ENCODE measurements at places on chromosomes 4 and X.

GRCh38 chrX:40385256-40385655, 195.5 kb upstream of the ATP6AP2 start:
- DNase-seq, result no peak

GRCh38 chrX:63920875-63921274, 135.9 kb upstream of the ARHGEF9 start:
- DNase-seq, result no peak

DNA sequence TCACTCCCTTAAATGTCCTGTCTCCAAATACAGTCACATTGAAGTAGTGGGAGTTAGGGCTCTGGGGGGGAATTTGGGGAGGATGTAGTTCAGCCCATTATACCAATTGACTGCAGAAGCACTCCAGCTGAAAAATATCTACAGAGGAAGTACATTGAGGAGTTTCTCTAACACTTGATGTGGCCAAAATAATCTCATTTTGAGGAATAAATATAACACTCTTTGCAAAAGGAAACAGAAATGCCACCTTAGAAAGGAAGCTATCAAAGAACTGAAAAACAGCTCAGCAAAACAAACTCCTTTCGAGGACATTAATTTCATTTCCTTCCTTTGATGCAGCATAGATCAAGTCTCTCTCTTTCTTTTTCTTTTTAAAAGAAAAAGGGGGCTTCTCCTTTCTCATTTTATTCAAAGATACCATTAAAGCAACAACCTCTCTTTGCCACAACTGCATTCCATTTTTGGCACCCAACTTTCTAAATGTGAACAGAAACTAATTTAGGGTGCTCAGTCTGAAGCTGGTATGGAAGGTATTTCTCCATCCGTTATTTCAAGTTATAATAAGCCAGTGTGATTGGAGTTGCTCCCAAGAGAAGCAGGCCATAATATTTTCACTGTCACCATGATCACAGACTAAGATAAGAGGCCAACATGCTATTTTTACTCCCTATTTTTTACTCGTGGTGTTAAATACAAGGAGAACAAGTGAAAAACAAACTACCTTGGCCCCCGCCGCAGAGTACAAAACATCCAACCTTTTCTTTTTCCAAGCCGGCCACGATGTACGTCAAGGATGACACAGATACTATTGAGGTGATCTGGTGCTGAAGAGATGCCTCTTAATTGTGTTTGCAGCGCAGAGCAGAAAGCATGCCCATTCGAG, 230.4 kb upstream of the GATB start:
- DNase-seq, result no peak

- no peak for DNase-seq
Observed at GRCh38 chrX:49868739-49869138, 10.5 kb upstream of the USP27X start.

DNA sequence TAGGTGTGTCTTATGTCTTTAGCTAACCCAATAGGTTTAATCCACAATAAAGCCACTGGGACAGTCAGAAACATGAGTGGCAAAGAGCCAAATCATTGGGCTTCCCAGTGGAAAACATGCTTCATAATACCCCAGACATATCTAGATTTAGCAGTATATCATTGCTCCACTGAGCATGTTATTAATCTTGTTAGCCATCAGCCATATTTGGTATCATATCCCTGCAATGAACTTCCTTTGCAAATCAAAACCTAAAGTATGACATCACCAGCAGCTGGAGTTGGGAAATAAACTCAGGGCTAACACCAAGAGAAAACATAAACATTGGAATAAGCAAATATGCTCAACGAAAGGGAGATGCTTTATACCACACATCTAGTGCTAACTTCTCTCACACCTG, 280.8 kb upstream of the NOCT start:
- DNase-seq, result no peak

- no peak for DNase-seq
Observed at GRCh38 chrX:16665089-16665488, 15.1 kb downstream of the S100G start.

- no peak for DNase-seq
Observed at GRCh38 chr4:84826681-84827080, 139.8 kb downstream of the WDFY3 start.

DNA sequence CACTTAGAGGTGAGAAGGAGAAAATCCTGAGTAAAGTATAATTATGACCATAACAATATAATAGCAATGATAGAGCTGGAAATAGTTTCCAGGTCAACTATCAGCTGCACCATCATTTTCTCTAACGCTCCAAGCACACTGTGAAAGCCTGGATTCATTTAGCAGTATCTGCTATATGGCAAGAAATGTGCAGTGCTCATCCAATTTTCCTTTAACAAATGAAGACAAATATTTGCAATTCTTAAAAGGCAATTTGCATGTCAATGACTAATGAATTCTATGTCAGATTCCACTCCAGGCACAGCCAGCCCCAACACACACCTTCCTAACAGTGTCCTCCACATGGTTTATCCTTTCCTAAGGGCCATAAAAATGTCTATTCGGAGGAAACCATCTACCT, 12.7 kb downstream of the PRSS12 start:
- DNase-seq, result no peak

DNA sequence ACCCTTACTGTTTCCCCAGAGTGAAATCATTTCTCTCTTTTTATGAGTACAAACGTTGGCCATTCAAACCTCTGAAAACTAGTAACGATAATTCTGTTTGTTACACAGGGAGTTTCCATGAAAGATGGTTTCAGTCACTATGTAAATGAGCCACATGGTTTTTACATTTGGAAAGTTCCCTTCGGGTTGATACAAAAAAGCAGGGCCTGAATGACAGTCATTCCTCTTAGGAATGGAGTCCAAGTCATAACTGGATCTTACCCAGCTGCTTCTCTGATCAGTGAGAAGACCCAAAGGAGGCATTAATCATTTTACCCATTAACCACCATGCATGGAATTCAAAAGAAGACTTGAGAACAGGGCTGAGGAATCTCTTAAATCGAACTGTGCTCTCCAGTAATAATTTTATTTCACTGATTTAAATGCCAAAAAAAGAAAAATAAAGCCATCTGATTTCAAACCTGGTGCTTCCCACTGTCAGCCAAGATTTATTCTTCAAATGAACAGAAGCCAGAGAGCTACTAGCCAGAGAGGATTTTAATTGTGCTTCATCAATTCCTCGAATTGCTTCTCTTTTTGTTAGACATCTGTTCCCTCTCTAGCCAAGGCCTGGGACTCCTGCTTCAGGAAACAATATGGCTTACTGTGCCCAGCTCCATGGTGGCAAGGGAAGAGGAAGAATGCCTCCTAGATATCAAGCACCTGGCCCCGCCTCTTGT, 3.2 kb downstream of the SOWAHB start:
- DNase-seq, result no peak

DNA sequence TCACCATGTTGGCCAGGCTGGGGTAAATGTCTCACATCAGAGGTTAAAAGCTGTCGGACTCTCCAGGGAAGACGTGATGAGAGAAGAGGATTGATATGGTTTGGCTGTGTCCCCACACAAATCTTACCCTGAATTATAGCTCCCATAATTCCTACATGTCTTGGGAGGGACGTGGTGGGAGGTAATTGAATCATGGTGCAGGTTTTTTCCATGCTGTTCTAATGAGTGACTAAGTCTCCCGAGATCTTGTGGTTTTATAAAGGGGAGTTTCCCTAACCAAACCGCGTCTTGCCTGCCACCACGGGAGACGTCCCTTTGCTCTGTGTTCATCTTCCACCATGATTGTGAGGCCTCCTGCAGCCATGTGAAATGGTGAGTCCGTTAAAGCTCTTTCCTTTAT, 64.4 kb downstream of the ASMT start:
- DNase-seq, result no peak

DNA sequence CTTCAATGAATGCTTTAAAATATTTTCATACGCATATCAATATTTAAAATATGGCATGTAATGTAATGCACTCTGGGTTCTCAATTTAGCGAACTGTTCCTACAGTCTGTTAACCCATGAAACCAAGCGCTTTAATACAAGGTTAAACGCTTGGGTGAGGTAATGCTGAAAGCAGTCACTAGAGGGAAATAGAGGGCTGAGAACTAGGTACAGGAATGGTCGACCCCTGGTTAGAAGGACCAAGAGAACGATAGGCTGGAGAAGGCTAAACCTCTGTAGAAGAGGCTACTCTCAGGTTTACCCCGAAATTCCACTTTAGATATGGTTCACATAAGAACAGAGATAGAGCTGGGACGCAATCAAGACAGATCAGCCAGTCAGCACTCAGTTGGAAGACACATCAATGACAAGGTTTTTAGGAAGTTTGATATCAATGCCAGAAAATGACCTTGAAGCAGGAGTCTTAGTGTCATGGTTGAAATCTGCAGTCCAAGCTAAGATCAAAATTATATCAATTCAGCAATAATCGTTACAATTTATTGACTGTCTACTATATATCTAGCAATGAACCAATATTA, 26.9 kb downstream of the ARSJ start:
- DNase-seq, result peak; percentile 69

DNA sequence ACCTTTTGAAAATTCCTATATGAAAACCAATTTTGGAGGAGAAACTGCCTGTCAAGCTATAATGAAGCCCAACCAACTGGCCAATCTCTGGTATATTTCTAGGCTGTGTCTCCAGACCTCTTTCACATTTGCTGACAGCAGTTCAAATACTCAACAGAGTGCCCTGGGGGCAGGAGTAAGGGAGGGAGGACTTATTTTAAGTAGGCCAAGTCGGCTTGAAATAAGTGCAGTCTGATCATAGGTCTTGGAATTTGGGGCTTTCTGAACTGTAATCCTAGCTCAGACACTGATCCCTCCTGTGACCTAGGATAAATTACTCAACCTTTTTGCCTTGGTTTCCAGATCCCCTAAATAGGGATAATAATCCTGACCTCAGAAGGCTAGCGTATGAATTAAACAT, 59.4 kb upstream of the SLC7A11 start:
- no peak for DNase-seq

DNA sequence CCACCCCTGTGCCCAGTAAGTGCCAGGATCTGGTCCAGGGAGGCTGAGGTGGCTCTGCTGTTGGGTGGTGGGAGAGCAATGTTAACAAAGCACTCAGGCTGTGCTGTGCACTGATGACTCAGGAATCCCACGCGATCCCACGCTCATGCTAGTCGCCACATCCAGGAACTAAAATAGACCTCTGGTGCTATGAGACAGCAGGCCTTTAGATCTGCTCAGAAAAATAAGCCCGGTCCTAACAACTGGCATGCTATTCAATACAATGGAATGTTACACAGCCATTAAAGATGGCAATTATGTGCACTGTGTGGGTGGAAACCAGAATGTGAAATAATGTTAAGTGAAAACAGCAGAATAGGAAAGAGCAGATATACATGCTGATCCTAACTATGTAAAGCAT, 26.0 kb downstream of the ARL13A start:
- DNase-seq, result no peak

GRCh38 chr4:65126200-65126599, 544.1 kb downstream of the EPHA5 start:
- DNase-seq, result no peak

DNA sequence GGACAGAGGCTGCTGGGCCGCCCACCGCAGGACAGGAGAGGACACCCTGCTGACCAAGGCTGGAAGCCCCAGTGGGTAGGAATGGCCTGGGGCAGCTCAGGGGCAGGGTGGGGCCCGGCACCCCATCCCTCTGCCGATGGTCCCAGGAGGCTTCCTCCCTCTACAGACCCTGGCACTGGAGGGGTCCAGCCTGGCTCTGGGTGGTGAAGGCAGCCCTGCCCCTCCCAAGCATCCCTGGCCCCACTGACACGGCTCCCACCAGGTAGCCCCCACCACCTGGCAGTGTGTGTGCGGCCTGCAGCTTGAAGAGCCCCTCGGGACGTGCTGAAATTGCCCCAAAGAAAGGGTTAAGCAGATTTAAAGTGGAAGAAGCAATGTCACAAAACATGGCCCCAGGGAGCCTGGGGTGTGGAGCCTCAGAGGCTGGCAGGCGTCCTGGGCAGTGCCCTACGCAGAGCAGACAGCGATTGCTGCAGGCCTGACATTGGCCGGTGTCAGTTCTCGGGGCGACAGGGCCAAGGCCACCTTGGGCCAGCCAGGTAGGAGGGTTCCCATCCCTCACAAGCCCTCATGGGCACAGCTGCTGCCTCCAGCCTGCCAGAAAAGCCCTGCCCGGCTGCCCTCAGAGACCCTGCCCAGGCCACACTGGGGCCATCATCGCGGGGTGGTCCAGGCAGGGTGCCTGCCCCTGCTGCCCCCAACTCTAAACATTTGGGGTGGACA, 80.5 kb downstream of the FAM53A start:
- DNase-seq, result no peak

GRCh38 chr4:85715991-85716737, 241.2 kb downstream of the ARHGAP24 start:
- peak; percentile 69 for DNase-seq

GRCh38 chrX:46202733-46203514, 342.3 kb downstream of the ZNF674 start:
- no peak for DNase-seq

DNA sequence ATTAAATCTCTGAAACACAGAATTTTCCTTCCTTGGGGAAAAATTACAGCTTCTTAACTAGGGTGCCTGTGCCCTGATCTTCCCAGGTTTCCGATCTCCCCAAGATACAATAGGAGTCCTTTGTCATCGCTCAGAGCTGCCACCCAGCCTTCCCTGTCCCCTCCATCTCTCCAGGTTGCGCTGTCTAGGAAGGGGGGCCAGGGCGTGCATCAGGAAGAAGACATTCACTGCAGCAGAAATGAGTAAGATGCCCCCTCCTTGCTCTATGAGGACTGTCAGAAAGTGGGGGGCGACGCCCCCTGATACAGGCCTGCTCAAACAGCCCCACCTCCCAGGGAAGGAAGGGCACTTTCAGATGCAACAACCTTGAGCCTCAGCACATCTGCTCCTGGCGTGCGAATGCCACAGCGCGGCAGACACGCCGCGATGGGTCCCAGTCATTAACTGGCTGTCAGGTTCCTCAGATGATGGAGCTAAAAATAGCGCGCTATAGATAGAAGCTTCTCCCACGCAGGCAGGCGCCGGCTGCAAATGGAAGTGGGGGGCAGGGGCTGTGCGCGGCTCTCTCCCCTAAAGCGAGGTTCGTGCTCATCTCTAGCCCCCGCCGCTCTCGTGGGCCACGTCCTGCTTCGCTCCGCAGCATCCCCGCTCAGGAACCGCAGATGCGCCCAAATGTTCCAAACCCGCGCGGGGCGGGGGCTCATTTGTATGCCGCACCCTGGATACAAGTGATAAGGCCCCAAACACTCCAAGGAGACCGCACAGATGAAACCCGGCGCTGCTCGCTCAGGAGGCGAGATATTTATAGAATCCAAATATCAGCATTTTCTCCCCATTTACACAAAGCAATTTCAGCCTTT, 57.6 kb upstream of the LGI2 start:
- no peak for DNase-seq

DNA sequence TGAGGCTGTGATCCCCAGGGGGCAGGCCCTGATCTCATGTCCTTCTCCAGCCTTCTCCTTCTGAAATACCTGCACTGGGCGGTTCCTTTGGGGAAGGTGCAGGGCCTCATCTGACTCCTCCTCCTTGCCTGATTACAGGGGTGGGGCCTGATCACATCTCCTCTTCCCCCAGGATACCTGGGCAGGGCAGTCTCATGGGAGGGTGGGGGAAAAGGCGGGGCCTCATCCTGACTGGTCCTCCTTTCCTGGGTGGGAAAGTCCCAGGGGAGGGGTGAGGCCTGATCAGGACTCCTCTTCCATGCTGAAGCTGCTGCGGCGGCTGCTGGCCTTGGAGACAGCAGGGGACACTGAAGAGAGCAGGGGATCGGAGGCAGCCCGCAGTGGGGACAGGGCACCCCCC, 13.3 kb downstream of the TFE3 start:
- no peak for DNase-seq

- no peak for DNase-seq
Observed at GRCh38 chr4:124019749-124020549, 623.4 kb downstream of the SPRY1 start.
